Astrocyte of the spinal cord (primary cell): ENCODE measurements at places on chromosomes 6 and 20.
A peak's percentile ranks its signal among the peaks of the same experiment; 100 is the strongest.

DNA sequence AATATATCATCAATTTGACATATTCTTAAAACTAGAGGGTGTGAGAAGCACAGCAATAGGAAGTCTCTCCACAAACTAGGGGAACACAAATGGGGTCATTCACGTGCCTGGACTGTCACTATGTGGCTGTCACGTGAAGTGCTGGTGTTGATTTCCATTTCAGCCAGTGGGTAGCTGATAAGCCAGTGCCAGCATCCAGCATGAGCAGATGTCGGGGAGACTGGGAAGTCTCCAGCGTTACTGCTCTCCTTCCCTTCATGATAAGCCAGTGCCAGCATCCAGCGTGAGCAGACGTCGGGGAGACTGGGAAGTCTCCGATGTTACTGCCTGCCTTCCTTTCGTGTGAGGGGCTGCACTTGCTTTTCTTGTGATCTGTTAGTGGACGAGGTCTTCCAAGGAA lies 5.6 kb upstream of the SLC17A9 start:
- DNase-seq = no peak

DNA sequence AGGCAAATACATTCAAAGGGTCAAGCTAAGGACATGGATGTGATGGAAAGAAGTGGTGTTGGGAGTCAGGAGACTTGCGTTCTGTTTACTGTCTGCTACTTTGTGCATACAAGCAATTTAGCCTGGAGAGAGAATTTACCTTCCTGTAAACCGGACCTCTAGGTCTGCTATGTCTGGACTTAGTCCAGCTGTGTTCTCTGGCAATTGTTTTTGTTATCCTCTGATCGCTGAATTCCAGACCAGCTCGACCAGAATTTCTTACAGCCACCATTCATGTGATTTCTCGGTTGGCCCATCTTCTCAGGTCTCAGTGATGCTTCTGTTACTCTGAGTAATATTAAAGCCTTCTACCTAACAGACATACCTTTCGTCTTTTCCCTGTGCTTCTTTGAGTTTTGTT lies 75.2 kb downstream of the LRRC1 start:
- DNase-seq = peak; percentile 16

DNA sequence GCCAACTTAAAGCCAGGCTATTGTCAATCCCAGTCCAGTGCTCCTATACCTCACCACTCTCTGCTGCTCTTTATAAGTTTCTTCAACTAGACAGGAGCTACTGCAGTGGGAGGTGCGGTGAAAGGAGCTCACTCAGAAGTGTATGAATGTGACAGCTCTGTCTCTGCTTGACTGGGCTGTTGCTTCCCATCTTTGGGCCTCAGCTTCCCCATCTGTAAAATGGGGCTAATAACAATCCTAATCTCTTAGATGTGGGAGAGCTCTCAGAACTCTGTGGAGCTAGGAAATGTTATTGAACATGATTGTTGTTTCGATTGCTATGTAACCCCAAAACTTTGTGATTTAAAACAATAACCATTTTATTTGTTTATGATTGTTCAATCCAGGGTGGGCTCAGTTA lies 8.4 kb upstream of the RALY start:
- DNase-seq = no peak

DNA sequence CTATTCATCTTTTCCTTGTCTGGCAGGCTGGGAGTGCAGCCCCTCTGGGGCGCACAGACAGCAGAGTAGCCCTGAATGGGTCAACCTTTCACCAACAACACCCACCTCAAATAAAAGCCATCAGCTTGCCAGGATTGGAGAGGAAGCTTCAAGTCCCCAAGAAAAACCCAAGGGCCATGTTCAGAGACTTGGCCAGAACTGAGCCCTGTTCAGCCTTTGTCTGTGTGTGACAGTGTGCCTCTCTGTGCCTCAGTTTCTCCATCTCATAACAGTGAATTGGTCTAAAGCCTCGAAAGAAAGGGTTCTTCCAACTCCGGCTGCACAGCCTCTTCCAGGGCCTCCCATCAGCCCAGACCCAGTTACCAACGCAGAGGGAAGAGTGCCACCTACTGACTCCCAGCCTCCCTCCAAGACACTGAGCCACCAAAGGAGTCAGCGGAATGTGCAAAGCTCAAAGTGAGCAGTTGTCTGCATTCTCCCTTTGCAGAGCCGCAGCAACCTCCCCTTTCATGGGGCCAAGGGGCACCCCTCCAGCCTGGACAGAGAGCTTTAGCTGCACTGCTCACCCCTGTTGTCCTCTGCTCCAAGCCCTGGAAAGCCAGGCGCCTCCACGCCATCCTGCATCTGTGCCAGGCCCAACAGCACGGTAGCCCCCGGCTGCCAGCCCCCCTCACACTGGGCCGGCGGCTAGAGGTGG lies 82.7 kb upstream of the TOP1 start:
- DNase-seq = peak; percentile 63

DNA sequence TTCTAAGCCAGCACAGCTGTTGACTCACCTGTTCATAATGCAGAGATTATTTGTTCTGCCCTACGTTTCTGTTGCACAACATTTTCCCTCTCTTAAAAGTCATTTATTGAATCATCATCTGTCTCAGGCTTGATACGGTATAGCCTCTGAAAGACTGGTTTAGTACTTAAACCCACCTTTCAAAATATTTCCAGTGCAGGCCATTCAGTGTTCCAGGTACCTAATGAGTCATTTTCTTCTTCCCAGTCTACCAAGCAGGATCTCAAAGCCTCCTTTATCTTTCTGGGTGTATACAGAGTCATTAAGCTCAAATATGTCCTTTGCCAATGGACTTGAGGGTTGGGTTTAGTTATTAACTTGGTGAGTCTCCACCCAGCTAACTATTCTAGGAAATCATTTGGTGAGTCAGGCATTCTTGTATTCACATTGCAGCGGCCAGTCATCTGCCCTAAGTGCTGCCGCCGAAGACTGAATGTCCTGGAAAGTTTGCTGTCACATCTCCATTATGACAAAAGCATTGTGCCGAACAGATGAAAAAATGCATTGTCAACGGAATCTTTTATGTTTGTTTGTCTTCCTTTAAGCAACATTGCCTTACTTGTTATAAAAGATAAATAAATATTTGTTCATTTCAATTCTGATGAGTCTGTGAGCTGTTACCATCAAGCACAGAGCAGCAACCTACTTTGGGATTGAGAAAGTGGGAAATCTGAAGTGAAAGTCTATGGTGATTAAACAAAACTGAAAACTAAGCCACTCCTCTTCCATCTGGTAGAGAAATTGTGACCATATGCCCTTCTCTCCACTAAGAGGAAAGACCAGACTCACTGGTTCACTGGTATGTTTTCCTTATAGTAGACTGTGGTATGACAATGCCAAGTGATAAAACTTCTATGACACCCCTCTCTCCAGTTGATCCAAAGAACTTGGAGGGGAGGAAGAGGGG lies 14.3 kb upstream of the FAM135A start:
- peak; percentile 62 for DNase-seq

DNA sequence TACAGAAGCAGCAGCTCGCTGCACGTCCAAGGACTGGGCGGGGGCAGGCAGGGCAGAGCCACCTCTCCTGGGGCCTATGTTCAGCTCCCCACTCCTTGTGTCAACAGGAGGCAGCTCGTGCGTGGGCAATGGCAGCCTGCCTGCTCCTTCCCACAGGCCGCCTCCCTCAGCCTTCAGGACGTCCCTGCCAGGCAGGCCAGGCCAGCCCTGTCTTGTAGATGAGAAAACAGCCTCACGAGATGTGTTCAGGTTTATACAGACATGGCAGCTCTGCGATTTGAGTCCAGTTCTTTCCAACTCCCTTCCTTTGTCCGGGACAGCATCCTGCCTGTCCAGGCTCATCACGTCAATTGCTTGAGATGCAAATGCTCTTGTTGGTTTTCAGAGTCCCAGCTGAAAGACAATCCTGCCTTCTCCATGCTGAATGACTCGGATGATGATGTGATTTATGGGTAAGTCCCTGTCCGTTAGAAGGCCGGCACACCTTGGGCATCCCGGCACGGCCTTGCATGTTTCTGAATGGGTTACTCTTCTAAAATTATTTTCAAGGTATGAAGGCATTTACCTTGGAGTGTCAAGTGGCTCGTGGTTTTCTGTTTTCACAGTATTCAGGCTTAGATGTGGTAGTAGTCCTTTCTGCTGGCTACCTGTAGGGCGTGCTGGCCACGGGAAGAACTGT lies 13.5 kb downstream of the DYNLT1 start:
- peak; percentile 43 for DNase-seq
